ENCODE measurements at places on chromosomes 12 and 14.

- no peak for DNase-seq
Measured at GRCh38 chr14:72779679-72780078, 114.2 kb downstream of the DPF3 start.

DNA sequence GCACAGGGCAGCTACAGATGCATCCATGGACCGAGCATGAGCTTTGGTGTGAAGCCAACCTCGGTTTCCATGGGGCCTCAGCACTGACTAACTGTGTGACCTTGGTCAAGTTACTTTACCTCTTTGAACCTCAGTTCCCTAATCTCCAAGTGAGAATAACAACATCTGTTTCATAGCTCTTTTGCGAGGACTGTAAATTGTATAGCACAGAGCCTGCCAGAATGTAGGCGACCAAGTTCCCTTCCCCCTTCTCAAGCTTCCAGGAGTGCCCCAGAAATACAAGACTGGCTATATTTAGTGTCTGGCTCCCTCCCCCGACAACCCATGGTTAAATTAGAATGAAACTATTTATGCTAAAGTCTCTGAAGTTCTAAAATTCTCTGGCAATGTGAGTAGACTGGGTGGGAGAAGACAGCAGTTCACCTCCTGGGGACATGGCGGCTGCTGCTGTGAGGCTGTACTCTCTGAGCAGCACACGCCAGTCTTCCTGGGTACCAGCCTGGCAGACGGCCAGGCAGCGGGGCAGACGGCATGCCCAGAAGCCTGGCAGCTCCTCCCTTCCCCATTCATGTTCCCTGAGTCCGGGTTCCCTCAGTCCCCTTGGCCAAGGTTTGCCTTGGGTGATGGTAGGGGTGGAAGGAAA lies 22.0 kb upstream of the TMED10 start:
- DNase-seq: no peak

- no peak for DNase-seq
Measured at GRCh38 chr14:37142835-37143401, 29.5 kb downstream of the SLC25A21 start.

- no peak for DNase-seq
Measured at GRCh38 chr12:101077791-101078528, 132.1 kb downstream of the SLC5A8 start.

GRCh38 chr14:93012506-93012905 lies 89.6 kb downstream of the CHGA start:
- no peak for DNase-seq

- DNase-seq: no peak
Measured at GRCh38 chr14:34361504-34362011, 100.5 kb downstream of the SPTSSA start.

- no peak for DNase-seq
Measured at GRCh38 chr12:26701604-26702215, 131.3 kb downstream of the ITPR2 start.

DNA sequence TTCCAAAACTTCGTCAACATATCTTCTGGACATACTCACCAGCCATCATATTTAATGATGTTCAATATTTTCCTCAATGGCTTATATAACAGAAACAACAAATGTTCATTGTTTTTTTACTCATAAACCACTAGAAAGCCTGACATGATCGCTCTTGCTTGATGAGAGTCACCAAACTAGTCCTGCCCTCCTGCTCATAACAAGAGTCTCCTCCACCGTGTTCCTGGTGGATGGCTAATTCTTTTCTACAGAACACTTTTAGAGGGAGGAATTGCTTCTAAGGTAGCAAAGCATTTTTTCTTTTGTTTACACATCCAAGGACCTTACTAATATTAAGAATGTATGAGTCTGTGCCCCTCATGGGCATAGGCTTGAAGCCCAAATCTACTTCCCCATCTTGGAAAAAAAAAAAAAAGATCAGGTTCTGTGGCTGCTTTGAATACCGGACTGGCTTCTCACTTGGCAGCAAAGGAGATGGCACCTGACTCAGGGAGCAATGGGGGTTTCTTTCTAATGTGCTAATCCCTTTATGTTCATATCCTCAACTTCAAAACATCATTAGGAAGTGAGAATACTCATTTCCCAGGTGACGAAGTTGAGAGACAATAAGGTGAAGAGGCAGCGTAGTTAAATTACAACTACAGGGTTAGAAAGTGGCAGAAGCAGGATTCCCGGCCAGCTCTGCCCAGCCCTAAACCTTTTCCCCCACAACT lies 188.8 kb downstream of the EPS8 start:
- no peak for DNase-seq

- no peak for DNase-seq
Measured at GRCh38 chr14:26323869-26324268, 274.0 kb downstream of the NOVA1 start.

DNA sequence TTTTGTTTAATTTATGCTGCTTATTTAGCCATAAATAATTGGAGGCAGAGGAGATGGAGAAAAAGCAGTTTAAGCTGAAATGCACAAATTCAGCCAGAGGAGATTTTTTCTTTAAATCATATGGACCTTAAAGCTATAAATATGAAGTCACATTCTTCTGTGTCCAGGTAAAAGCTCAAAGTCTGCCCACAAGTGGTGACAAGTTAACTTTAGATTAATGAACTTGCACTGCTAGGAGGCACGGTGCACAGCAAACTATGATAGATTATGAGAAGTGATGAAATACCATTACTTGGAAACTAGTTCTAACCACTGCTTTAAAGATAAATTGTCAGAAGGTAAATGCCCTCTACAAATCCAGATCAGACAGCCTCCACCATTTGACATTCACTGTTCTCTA lies 69.0 kb downstream of the IFT81 start:
- no peak for DNase-seq

GRCh38 chr12:66210840-66211239 lies 21.8 kb downstream of the IRAK3 start:
- no peak for DNase-seq

GRCh38 chr12:57106021-57106708 lies 5.0 kb downstream of the STAT6 start:
- no peak for DNase-seq

GRCh38 chr12:102438827-102439210 lies 41.5 kb downstream of the IGF1 start:
- DNase-seq: no peak

GRCh38 chr12:43214166-43214565 lies 337.8 kb downstream of the ADAMTS20 start:
- DNase-seq: no peak

GRCh38 chr12:9732921-9733461 lies at the start of gene CLECL1:
TSS of gene CLECL1 (minus strand) at chr12:9733097.
- no peak for DNase-seq

- peak; percentile 45 for DNase-seq
Measured at GRCh38 chr14:81269100-81269978, 48.6 kb upstream of the GTF2A1 start.

GRCh38 chr12:104535369-104535768 lies 78.6 kb downstream of the CHST11 start:
- DNase-seq: no peak

- no peak for DNase-seq
Measured at GRCh38 chr14:67630938-67631337, 11.2 kb downstream of the ARG2 start.

DNA sequence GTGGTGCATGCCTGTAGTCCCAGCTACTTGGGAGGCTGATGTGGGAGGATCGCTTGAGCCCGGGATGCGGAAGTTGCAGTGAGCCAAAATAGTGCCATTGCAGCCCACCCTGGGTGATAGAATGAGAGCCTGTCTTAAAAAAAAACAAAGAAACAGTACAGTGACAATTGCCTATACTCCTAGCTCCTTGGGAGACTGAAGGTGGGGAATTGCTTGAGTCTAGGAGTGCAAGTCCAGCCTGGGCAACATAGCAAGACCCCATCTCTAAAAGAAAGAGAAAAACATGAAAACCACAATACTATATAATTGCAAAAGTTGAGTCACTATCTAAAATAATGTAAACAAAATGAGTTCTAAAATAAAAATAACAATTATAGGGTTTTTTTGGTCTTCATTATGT lies 20.0 kb downstream of the KLC1 start:
- DNase-seq: no peak

DNA sequence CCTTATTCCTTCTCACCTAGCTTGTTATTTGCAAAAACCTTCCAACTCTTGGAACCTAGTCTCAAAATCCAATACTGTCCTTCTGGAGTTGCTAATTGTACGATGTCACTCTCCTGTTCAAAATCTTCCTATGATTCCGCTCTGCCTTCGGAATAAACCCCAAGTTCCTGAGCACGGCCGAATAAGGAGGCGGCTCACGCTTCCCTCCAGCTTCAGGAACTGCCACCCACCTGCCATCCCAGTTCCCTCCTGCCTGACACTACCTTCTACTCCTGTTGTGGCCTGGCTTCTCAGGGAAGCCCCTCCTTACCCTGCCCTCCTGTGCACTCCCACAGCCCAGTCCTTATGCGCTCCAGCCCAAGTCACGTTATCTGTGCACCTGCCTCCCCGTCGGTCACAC lies 73.2 kb downstream of the SETD3 start:
- DNase-seq: no peak

GRCh38 chr14:97251491-97252155 lies 454.4 kb downstream of the VRK1 start:
- no peak for DNase-seq

- no peak for DNase-seq
Measured at GRCh38 chr14:71628433-71628832, 303.8 kb upstream of the RGS6 start.

DNA sequence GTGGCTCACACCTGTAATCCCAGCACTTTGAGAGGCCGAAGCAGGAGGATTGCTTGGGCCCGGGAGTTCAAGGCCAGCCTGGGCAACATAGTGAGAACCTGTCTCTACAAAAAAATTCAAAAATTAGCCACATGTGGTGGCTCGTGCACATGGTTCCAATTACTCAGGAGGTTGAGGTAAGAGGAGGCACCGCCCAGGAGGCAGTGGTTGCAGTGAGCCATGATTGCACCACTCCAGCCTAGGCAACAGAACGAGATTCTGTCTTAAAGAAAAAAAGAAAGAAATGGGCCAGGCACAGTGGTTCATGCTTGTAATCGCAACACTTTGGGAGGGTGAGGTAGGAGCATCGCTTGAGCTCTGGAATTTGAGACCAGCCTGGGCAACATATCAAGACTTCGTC lies 33.5 kb downstream of the MAP1LC3B2 start:
- DNase-seq: no peak

DNA sequence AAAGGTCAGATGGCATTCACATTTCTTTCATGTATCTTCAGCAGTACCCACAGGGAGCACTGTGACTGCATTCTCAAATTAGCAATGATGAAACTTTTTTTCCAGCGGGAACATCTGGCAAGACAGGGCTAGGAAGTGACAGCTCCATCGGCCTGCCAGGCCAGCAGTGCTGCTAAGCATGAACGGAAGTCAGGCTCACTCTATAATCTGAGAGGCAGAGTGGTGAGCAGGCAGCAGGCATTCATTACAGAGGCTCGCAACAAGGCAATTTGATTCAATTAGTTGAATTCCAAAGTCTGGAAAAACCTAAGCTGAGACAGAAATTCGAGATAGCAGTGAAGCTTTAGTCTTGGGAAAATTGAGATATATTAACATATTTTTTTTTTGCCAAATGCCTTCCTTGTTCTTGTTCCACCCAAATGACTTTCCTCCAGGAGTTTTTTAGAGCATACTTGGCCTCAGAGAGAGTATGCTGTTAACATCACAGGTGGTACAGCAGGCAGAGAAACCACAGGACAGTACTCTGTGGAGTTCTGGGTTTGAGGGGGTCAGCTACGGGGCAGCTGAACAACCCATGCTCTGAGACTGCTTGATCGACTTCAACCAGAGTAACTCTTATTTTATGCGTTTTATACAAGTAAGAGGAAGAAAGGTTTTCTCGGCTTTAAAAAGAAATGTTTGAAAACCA lies 414.9 kb downstream of the APAF1 start:
- DNase-seq: no peak

DNA sequence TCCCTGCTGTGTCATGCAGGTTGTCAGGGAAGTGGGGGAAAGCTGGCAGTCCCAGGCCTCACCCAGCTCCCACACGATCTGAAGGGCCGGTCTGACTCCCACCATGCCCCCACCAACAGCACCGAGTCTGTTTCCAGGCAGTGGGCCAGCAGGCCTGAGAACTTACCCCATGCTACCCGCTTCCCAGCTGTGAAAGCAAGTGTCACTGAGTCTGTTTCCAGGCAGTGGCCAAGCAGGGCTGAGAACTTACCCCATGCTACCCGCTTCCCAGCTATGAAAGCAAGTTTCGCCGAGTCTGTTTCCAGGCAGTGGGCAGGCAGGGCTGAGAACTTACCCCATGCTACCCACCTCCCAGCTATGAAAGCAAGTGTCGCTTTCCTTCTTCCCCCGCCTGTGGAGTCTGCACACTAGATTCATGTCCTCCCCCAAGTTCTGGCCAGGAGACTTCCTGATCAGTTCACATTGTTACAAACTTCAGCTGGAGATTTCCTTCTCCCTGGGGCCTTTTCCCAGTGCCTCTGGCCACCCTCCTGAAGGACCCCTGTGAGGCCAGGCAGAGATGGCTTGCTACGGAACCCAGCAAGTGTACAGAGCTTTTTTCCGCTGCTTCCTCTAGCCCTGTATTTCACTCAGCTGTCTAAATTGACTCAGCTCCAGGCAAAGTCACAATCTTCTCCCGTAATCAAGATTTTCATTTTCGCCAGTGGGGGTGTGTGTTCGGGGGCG lies 435.4 kb downstream of the TMTC2 start:
- DNase-seq: no peak

GRCh38 chr12:125919856-125920470 lies 854.7 kb downstream of the AACS start:
- DNase-seq: no peak

DNA sequence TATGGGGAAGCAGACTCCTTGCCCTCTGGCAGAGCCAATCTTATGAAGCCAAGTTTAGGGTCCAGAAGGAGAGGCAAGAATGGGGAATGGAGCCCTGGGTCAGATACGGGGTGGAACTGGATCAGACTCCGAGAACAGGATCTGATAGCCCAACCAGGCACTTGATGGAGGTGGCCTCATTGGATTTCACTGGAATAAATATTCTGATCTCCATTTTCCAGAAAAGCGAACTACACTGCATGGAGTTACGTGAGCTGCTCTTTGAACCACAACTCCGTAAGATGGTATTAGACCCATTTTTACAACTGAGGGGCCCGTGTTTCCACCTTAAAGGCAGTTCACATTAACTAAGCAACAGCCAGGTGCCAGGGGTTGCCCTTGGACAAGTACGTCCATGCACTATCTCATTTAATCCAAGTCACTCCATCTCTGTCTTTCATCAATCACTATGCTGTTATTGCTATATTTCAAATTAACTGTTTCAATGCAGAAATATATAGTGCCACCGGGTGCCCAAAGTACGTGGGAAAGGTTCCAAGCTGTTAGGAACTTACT lies 155.2 kb downstream of the BCL11B start:
- no peak for DNase-seq

DNA sequence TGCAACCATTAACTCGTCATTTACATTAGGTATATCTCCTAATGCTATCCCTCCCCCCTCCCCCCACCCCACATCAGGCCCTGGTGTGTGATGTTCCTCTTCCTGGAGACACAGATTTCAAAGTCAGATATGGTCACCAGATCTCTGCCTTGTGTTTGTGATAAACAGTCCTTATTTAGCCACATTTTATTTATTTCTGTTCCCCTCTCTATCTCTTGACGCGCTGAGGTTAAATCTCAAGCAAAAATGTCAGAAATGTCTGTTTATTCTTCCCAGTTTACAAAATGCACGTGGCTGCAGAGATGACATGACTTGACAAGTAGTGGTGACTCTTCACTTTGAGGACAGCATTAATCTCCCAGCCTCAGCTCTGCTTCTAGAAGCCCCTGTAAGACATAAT lies 11.5 kb upstream of the RASSF3 start:
- DNase-seq: no peak

All from HFF-Myc (cell line).